Lung (tissue), 17 donors: ENCODE measurements at places on chromosomes 1 and 21. TPM values are rescaled to one million over a fixed set of nuclear protein-coding genes. Genes with fewer than 3 reads are reported as not detected.

The TAGLN2 gene
- polyA plus RNA-seq, result 788 TPM

GRCh38 chr1:223245983-223246382, 102.9 kb upstream of the TLR5 start:
- no peak for DNase-seq

The ILDR2 gene
- polyA plus RNA-seq, result 0.14 TPM

GRCh38 chr1:234119431-234119830, 215.0 kb downstream of the SLC35F3 start:
- DNase-seq, result no peak

The NBPF10 gene
- 0.53 TPM for polyA plus RNA-seq

DNA sequence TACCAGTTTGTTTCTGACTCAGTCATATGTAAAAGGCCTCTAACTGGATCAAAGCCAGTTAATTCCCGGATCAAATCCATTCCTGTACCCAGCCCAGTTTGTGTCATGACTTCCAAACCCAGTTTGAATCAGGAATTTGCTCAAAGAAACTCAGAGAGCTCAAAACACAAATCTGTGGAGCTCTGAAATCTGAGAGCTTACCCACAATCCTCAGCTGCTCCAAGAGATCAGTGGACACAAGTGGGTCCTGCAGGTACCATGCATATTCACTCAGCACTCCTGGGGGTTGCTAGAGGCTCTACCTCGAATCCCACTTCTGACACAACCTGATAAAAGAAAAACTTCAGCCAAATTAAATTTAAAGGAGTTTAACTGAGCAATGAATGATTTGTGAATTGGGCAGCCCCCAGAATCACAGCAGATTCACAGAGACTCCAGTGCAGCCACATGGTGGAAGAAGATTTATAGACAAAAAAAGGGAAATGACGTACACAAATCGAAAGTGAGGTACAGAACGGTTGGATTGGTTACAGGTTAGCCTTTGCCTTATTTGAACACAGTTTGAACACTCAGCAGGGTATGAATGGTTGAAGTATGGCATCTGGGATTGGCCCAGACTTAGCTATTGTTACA, 11.9 kb upstream of the MRPL55 start:
- DNase-seq, result no peak

- DNase-seq, result peak; percentile 80
These were observed 64.8 kb downstream of the ALPL start for GRCh38 chr1:21573971-21574465.

- no peak for DNase-seq
These were observed 27.9 kb downstream of the OVAAL start for GRCh38 chr1:180586671-180587155.

DNA sequence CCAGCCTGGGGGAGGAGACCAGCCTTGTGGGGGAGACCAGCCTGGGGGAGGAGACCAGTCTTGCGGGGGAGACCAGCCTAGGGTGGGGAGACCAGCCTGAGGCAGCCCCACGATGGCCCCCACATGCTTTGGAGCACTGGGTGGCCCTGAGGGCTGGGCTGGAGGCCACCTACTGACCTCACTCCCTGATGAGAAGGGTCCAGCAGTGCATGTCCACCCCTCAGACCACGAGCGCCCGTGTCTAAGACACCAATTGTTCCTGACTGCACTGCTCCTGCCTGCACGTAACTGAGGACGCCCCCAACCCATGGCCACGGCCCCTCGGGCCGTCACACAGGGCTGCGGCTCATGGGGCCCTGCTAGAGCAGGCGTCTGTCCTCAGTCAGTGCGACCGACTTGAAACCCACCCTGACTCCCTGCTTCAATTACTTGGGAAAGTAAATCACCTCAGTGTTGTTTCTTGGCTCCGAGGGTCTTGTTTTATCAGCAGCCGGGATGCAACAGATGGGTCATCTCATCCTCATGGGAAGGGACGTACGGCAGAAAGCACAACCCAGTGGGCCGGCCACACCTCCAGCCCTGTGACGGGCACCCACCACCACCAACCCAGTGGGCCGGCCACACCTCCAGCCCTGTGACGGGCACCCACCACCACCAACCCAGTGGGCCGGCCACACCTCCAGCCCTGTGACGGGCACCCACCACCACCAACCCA, at the start of gene SPATC1L:
Gene SPATC1L, minus strand, starts transcription at position 550 of the 715 bp plus-strand sequence. CDS start 1,643 bp downstream, outside the sequence.
- DNase-seq, result peak; percentile 89

DNA sequence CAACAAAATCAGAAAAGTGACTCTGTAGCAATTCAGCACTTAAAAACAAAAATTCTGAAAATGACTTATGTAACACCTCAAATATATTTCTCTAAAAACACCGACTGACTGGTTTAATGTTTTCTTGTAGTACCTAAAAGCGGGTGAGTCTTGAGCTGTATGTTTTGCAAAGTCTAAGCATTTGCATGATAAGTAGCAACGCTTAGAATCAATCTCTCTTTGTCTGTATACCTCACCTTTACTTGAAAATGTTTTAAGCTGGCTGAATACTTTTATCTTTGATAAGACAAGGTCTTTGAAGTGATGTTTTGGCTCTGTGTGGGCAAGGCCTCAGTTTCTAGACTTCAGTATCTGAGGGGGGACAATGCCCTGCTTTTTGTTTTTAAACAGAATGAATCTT, 8.2 kb downstream of the ITPKB start:
- DNase-seq, result no peak

DNA sequence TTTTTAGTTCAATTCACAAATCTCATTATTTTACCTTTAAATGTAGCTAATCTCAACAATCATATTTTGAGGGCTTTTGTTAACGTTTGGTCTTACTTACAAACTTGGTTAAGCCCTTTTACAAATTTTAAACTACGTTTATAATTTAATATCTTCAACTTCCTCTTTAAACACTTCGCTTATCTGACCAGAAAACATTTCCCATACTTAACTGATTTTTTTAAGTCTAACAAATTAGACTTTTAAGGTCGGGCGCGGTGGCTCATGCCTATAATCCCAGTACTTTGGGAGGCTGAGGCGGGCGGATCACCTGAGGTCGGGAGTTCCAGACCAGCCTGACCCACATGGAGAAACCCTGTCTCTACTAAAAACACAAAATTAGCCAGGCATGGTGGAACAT, 300.9 kb downstream of the LMX1A start:
- no peak for DNase-seq

- DNase-seq, result no peak
These were observed 22.7 kb downstream of the PANK4 start for GRCh38 chr1:2503554-2504224.

DNA sequence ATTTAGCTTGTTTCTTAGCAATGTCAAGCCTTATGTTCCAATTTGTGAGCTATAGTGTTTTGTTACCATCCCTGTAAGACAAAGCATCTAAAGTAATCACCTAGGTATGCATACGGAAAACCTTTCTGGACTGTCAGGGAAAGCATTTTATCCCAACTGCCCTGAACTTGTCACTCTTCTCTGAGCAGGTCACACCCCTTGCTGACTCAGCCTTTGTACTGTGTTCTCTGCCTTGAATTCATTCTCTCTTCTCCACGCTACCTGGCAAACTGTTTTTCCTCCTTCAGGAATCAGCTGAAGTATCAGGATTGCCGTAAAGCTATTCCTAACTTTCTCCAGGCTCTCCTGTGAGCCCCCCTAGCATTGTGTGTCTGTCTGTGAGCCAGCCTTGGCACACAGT, 54.2 kb downstream of the PBX1 start:
- DNase-seq, result no peak

DNA sequence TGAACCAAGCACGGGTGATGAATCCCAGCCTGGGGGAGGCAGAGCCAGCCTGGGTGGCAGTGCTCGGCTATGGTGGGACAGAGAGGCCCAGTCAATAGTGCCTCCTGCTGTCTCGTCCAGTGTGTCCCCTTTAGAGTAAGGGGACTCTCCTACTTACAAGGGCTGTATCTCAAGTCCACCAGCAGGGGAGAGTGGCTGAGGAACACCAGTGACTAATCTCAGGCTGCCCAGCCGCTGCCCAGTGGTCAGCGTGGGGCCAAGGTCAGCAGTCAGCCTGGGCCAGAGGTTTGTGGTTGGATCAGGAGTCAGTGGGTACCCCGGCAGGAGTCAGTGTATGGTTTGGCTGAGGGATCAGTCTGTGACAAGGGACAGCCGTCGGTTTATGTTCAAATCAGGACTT, 109.2 kb upstream of the RUNX3 start:
- DNase-seq, result no peak

- DNase-seq, result no peak
These were observed 32.4 kb downstream of the ZBTB17 start for GRCh38 chr1:15943328-15943991.

DNA sequence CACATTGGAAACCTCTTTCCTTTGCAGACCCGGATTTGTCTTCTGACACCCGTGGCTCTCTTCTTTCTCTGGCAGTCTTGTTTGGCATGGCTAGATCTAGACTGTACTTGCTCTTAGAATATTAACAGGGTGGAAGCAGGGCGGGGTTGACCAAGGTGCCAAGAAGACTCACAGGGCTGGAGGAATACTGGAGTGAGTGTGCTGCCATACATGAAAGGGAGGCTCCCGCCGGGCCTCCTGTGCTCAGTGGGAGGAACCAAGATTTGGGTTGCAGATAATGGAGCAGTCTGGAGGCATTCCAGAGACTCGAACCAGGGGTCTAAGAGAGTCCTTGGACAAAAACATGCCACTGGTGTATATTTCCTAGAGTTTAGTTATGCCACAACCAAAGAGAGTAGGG, 27.6 kb upstream of the SNX27 start:
- DNase-seq, result no peak

The ARHGEF16 gene
- 11.4 TPM for polyA plus RNA-seq

GRCh38 chr1:178540646-178541045, 27.7 kb downstream of the TEX35 start:
- DNase-seq, result no peak

DNA sequence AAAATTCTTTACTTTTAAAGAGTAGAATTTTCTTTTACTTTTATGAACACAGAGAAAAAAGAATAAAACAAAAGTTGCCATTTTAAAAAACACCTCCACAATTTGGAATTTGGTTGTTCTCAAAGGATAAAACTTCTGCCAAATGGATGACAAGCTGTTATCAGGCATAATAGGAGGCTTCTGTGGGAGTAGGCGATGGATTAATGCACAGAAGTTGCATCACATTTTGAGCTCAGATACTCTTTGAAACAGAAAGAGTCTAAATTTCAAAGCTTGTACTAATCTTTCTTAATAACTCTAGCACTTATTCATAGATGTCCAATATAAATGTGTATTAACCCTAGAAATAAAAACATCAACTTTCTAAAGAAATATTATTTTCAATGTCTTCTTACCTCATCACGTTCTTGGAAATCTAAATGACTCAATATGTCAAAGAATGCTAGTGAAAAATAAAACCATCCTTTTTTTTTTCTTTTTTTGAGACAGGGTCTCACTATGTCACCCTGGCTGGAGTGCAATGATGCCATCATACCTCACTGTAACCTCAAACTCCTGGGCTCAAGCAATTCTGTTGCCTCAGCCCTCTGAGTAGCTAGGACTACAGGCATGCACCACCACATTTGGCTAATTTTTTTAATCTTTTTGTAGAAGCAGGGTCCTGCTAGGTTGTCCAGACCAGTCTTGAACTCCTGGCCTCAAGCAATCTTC, 112.8 kb upstream of the USP25 start:
- DNase-seq, result no peak

- peak; percentile 32 for DNase-seq
These were observed 99.0 kb upstream of the LBR start for GRCh38 chr1:225526878-225527277.

The HSF2BP gene
- 0.46 TPM for polyA plus RNA-seq

- no peak for DNase-seq
These were observed 3.1 kb upstream of the KCNE2 start for GRCh38 chr21:34360488-34361241.
